Stomach (tissue), 19 donors: ENCODE measurements at places on chromosomes 1 and 21. TPM values are rescaled to one million over a fixed set of nuclear protein-coding genes. Genes with fewer than 3 reads are reported as not detected.

GBP2 gene
- total RNA-seq: 74.2 TPM

- DNase-seq: no peak
Observed at GRCh38 chr1:82874041-82874440, 1073.3 kb downstream of the ADGRL2 start.

- no peak for DNase-seq
Observed at GRCh38 chr1:167669209-167670124, 39.4 kb downstream of the RCSD1 start.

DNA sequence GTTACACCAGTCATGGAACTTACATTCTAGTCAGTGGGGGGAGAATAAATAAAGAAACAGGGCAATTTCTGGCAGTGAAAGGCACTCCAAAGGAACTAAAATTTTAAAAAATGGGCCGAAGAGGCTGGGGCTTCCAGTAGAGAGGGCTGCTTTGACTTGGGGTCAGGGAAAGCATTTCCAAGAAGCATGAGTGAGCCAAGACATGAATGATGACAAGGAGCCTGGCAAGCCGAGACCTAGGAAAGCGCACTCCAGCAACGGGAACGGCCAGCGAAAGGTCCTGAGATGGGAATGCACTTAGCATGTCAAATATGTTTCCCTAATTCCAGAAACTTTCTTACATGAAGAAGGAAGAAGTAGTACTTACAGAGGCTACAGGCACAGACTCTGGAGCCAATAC is 95.4 kb upstream of the NGF start:
- no peak for DNase-seq

GRCh38 chr1:117067533-117068370 is 7.6 kb downstream of the TTF2 start:
- DNase-seq: peak; percentile 85

UBXN10 gene
- 3.8 TPM for total RNA-seq

DNA sequence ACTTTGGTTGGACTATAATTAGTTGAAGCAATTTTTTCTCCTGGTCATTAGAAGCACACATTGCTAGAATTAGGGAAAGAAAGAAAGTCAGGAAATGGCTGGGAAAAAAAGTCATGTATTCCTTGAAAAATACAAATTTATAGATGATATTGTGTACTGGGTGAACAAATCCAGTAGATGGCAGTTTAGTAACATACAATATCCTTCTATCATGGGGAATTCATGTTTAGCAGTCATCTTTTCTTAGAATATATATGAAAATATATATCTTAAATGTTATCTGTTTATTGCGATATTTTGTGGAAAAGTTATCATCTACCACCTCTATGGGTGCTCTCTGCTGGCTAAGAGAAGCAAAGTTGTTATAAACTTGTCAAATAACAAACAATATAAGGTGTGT is 13.1 kb upstream of the ZRANB2 start:
- peak; percentile 37 for DNase-seq

ARHGAP30 gene
- total RNA-seq: 7.5 TPM

KCNC4 gene
- 1.2 TPM for total RNA-seq

CFHR3 gene
- total RNA-seq: 0.73 TPM

SLC6A17 gene
- total RNA-seq: 0.29 TPM

OSCP1 gene
- total RNA-seq: 15.1 TPM

DNA sequence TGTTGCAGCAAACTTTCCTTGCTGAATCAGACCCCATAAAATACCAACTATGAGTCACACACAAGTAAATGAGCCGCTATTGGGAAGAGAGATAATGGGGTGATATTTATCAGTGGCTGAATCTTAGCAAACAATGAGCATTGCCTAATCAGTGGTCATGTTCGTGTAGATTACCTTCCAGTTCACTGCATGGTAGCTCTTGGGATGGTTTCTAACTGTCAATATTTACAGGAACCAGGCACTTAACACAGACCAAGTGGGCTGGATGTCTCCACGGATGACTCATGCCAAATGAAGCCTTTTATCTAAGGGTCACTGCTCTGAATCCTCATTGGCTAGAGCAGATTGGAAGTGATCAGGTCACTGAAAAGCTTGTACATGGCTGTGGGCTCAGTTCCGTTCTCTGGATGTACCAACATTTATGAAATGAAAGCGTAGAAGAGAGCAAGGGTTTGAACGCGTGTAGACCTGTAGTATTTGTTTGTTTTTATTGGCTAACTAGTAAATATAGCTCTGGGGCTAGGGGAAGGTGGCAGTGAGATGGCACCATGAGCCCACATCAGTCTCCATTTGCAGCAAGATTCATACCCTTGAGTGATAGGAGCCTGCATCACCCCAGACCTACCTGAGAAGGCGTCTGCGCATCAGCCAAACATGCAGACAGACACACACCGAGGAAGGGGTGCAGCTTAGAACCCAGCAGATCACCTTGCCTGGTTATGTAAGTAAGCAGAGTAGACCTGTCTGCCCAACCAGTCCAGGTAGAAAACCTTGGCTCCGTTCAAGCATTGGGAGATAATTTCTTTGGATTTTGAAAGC is 153.3 kb downstream of the TOMM20 start:
- DNase-seq: no peak

DNA sequence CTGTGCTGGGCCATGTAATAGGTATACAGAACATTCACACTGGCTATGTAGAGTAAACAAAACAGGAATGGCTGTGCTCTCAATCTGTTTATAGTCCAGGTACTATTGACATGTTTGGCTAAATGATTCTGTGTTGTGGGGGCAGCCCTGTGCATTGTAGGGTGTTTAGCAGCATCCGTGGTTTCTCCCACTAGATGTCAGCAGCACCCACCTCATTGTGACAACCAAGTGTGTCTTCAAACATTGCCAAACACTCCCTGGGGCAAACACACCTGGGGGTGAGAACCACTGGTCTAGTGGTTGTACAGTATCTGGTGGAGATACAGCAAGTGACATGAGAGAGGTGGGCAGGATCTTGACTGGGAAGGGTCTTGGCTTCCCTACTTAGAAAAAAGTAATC is 80.4 kb upstream of the SPATA6 start:
- DNase-seq: no peak

DNA sequence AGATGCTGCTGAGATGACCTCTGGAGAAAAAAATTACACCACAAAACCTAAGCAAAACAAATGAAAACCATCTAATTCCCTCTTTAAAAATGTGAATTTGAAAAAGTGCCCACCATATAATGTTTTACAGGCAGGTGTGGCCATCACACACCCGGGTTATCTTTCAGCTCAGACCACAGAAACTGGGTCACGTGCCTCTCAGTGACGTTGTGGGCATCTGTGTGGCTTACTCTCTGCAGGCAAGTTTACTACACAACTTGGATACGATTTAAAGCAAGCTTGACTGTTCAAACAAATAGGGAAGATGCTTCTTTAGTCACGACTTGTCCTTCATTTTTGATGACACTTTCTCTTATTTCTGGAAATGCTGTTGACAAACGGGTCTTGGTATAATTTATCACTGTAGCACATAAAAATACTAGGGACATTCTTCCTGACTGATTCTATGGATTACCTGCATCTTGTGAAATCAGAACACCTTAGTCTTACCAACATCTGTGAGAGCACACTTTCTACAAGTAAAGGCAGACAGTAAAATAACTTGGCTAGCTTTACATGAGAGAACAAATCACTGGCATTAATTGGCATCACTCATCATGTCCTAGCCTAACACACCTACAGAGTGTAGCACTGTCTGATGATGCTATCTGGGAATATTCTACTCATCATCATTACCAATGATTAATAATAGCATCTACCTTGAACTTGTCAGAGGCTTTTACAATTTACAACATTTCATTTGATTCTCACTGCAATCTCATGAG is 89.3 kb upstream of the EDEM3 start:
- peak; percentile 58 for DNase-seq

GRCh38 chr1:47578721-47579419 is 141.0 kb downstream of the FOXD2 start:
- no peak for DNase-seq

GRCh38 chr1:177873238-177873637 is 96.6 kb downstream of the SEC16B start:
- no peak for DNase-seq

MRPL39 gene
- 65.6 TPM for total RNA-seq

OR2T11 gene
- total RNA-seq: not detected

GRCh38 chr1:84918726-84919336 is 25.8 kb upstream of the LPAR3 start:
- peak; percentile 16 for DNase-seq

BLACAT1 gene
- not detected for total RNA-seq

- peak; percentile 11 for DNase-seq
Observed at GRCh38 chr1:174740249-174740968, 259.3 kb upstream of the CACYBP start.

SELL gene
- 11.9 TPM for total RNA-seq

- DNase-seq: peak; percentile 48
Observed at GRCh38 chr21:42093991-42094421, 22.9 kb downstream of the UMODL1 start.

GRCh38 chr1:199786695-199787094 is 240.8 kb upstream of the NR5A2 start:
- DNase-seq: no peak

GRCh38 chr1:81414488-81415015 is 386.2 kb upstream of the ADGRL2 start:
- peak; percentile 86 for DNase-seq

GRCh38 chr1:37058424-37058988 is 24.2 kb upstream of the GRIK3 start:
- no peak for DNase-seq

- no peak for DNase-seq
Observed at GRCh38 chr1:231606712-231607111, 19.9 kb upstream of the DISC1 start.

GRCh38 chr1:56894014-56894413 is 39.4 kb downstream of the C8A start:
- DNase-seq: no peak

DNA sequence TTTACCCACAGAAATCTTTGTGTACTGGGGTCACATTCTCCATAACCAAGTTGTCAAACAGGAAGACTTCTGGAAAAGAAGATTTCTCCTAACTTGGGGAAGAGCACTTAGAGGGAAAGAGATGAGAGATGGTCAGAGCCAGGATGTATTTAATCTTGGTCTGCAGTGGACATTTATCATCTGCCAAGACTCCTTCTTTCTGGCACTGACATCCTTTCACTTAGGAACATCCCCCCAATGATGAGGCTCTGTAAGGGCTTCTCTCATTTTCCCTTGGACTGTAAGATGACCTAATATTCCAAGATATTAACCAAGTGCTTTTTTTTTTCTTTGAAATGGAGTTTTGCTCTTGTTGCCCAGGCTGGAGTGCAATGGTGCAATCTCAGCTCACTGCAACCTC is 39.3 kb upstream of the IGSF3 start:
- DNase-seq: no peak

SYCP1 gene
- total RNA-seq: not detected

ERO1B gene
- total RNA-seq: 57.1 TPM

CDC20 gene
- total RNA-seq: 10.9 TPM

DNA sequence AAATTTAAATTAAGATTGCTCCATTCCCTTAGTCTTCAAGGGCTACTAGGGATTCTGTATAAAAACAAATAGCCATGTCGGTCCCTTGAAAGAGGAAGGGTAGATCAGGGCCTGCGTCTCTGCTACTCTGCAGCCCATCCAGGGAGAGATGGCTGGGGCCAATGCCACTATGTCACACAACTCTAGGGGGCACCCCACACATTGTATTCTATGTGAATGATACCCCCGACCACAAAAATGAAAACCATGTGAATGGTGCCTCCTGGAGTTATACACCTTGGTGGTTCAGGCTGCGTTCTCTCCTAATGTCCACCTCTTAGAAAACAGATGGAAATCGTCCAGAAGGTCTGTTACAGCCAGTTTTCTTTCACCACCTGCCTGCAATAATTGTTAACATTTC is 18.0 kb downstream of the PIK3C2B start:
- DNase-seq: no peak

DNA sequence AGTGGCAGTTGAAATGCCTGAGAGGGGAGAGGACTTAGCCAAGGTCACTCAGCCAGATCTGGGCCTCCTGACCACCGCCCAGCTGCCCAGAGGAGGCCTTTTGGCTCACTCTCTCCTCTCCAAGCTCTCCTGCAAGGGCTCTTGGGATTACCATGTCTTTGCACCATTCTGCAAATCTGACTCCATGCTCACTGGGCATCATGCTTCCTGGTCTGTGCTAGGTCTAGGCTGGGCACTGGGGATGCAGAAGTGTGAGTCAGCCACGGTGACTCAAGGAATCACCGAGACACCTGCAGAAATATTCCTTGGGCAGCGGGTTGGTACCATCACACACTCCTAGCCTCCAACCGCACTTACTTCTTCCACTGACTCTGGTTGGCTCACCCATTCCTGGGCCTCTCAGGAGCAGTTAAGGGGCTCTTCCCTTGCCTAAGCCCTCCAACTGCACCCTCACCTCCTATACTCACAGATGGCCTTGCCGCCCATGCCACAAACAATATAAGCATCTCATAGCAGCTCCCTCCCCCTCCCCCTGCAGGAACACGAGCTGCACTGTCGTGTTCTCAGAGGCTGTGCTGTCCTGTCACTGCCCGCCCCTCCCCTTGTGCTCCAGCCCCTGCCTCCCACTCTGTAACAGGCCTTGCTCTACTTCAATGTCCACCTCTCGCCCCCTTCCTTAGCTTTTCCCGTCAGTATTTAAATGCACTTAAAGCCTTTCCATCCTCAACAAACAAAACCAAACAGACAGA is 34.8 kb downstream of the CDCP2 start:
- DNase-seq: no peak

DNA sequence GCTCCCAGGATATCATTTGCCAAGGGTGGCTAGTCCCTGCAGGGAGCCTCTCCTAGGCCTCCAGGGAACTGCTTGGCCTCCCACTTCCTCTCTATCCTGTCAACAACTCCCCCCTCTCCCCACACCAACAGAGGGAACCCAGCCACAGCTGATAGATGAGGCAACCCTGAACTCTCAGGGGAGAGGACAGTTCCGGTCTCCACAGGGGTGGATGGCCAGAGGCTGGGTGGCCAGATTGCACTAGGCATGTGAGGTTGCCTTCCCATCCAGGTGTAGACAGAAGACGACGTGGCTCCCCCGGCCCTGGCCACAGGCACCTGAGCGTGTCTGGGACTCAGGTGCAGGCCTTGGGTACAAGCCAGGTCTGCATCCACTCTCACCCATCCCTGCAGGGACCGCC is 53.3 kb downstream of the TOR1AIP2 start:
- DNase-seq: no peak

DNA sequence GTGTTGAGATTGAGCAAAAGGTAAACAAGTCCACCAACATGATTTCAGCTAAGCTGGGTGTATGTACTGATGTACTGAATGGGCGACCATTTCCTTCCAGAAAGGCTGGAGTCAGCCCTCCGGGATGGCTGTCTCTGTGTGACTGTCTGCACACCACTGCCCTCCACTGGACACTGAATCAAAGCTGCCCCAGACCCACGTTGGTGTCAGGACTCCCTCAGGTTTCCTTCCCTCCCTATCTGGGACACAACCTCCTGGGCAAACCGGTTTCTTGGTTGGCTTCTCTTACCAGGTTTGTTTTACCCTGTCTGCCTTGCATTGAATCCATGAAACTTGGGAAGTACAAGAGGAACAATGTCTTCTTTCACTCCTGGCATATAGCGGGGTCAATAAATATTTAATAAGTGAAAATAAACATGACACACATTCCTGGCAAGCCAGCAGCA is 5.3 kb upstream of the SRP9 start:
- DNase-seq: peak; percentile 93
